ENCODE measurements at places on chromosomes 6 and 20.

DNA sequence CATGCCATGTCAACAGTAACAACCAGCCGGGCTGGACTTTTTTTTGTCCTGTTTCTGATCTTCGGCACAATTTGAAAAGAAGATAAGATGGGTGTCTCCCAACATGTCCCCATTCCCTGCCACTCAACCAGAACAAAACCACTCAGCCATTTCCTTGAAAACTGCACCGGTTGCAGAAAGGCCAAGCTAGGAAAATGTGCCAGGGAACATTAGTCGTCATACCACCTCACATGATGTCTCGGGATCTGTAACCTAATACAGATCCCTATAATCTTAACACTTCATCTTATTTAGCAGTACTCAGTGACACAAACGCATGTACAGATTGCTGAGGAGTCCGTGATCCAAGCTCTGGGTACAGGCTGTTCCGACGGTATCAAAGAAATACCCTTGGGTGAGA lies 46.5 kb downstream of the ALDH8A1 start:
- DNase-seq: no peak

DNA sequence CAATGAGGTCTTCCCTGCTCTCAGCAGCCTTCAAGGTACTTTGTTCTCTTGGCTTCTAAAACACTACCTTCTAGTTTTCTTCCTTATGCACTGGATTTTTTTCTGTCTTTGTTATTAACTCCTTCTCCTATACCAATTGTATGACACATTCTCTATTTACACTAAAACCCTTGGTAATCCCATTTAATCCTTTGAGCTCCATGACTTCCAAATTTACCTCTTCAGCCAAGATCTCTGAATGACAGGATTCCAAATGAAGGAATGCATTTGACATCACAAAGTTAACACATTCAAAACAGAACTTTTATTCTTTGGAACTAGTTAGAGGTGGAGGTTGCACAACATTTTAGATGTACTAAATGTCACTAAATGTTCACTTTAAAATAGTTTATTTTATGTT lies 86.6 kb upstream of the SAMD5 start:
- no peak for DNase-seq

DNA sequence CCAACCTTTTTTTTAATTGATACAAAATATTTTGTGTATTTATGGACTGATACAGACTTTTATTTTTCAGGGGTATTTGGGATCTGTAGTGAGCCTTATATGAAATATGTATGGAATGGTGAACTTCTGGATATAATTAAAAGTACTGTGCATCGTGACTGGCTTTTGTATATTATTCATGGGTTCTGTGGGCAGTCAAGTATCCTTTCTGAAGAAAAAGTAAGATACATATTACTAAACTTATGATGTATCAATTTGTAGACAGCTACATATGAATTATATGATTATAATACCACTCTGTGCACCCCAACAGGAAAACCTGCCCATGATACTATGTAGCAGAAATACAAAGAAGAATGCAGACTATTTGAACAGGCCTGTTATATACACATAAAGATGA lies 47.2 kb downstream of the FIG4 start:
- DNase-seq: no peak

DNA sequence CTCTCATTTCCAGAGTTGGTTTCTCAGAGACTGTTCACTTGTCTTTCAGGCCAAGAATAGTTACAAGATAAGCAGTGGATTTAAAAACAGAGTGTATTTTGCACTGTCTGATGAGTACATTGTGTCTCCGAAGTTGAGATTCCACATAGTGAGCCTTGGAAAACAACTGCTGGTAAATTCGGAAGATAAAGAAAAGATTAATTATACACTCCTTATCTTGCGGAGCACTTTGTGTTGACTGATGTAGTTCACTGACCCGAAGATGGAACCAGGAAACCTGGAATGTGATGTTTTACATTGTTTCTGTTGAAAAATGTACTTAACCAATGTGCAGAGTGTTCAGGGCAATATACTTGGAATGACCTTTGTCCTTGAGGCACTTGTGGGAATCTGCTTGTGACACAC lies 51.0 kb downstream of the ANKS1A start:
- DNase-seq: no peak

DNA sequence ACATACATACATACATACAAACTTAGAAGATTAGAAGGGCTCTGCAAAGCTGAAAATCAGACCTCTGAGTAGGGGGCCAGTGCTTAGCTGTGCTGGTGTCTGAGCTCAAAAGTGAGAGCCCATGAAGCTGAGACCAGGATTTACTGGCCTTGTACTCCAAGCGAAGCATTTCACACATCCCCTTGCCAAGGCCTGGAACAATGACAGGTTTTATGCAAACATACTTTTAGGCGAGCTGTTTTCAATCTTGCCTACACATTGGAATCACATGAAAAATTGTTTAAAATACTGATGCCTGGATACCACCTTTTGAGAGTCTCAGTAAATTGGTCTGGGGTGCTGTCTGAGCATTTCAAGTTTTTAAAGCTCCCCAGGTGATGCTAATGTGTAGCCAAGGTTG lies 80.9 kb upstream of the SRSF6 start:
- no peak for DNase-seq

- DNase-seq: no peak
Observed at GRCh38 chr6:106522562-106523250, 106.6 kb downstream of the RTN4IP1 start.

All from effector memory CD4-positive, alpha-beta T cell (primary cell).